ENCODE measurements at places on chromosomes 6 and 20. TPM values are rescaled to one million over a fixed set of nuclear protein-coding genes. Genes with fewer than 3 reads are reported as not detected.

The BNIP5 gene
- not detected for total RNA-seq

The KHDRBS2 gene
- total RNA-seq = 5.2 TPM

The HAO1 gene
- total RNA-seq = not detected

The MTFR2 gene
- 0.59 TPM for total RNA-seq

The OR2J3 gene
- not detected for total RNA-seq

The SULF2 gene
- total RNA-seq = 39.4 TPM

The LKAAEAR1 gene
- total RNA-seq = not detected

The CGA gene
- not detected for total RNA-seq

The MUC22 gene
- not detected for total RNA-seq

The HLA-DRB1 gene
- 26.1 TPM for total RNA-seq

The PXDC1 gene
- 102 TPM for total RNA-seq

The CNR1 gene
- total RNA-seq = 7.9 TPM

The LY6G6D gene
- not detected for total RNA-seq
